H1 (cell line): ENCODE measurements at places on chromosomes 2 and 18. TPM values are rescaled to one million over a fixed set of nuclear protein-coding genes. Genes with fewer than 3 reads are reported as not detected.

- no peak for DNase-seq
- H3K27ac ChIP-seq: no peak overlapping the region
- H3K4me3 ChIP-seq: no peak overlapping the region
- no peaks in the 10 kb centered on the region for H3K4me1 ChIP-seq
- no peaks in the 10 kb centered on the region for H3K27me3 ChIP-seq
- H3K36me3 ChIP-seq: no peaks in the 10 kb centered on the region
These were observed 9.9 kb downstream of the SLC3A1 start for GRCh38 chr2:44285174-44285573.

DNA sequence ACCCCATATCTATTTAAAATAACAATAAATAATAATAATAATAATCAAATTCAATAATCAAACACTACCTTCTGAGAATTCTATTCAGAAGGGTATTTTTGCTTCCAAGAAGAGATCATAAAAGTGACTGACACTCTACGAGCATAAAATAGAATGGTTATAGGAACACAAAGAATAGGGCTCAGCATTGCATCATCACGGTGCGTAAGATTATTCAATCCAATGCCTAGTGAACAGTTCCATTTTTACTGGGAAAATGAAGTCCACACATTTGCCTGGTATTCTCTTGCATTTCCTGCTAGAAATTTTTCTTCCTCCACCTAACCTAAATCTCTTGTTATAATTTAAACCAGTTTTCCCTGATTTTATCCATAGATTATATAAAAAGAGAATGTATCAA, 55.8 kb downstream of the AP1S3 start:
- H3K4me1 ChIP-seq: no peaks in the 10 kb centered on the region
- no peak for DNase-seq
- no peaks in the 10 kb centered on the region for H3K36me3 ChIP-seq

GRCh38 chr2:187136646-187137045, 287.7 kb upstream of the ZSWIM2 start:
- no peak overlapping the region for H3K4me3 ChIP-seq
- no peak overlapping the region for H3K27ac ChIP-seq
- DNase-seq: no peak
- no peaks in the 10 kb centered on the region for H3K27me3 ChIP-seq
- no peaks in the 10 kb centered on the region for H3K4me1 ChIP-seq
- no peaks in the 10 kb centered on the region for H3K36me3 ChIP-seq

- no peaks in the 10 kb centered on the region for H3K4me1 ChIP-seq
- no peak for DNase-seq
- no peak overlapping the region for H3K27ac ChIP-seq
- no peaks in the 10 kb centered on the region for H3K27me3 ChIP-seq
These were observed 101.6 kb upstream of the DAPL1 start for GRCh38 chr2:158693476-158693875.

- H3K36me3 ChIP-seq: no peaks in the 10 kb centered on the region
- H3K27ac ChIP-seq: no peak overlapping the region
- H3K27me3 ChIP-seq: no peaks in the 10 kb centered on the region
- H3K4me3 ChIP-seq: no peak overlapping the region
- no peaks in the 10 kb centered on the region for H3K4me1 ChIP-seq
These were observed 79.5 kb downstream of the EPB41L3 start for GRCh38 chr18:5464251-5464650.

DNA sequence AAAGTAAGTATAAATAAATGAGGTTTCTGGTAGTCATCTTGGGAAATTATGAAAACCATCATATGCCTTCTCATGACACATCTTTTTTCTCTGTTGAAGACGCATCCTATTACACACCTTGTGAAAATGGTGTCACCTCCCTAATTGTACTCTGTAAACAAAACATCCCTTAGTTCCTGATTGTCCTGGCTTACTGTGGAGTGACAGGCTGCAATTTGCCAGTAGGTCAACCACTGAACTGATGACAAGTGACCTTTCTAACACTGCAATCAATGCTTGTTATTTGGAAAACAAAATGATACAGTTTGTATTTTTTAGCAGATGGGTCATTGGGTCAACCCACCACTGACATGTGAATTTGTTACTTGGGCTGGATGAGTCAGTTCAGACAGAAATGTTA, 219.5 kb downstream of the PTPRM start:
- no peak overlapping the region for H3K4me3 ChIP-seq
- H3K27me3 ChIP-seq: no peaks in the 10 kb centered on the region
- H3K4me1 ChIP-seq: no peaks in the 10 kb centered on the region
- no peak overlapping the region for H3K27ac ChIP-seq
- no peaks in the 10 kb centered on the region for H3K36me3 ChIP-seq
- DNase-seq: no peak

GRCh38 chr2:212794471-212794870, 255.9 kb upstream of the ERBB4 start:
- H3K27ac ChIP-seq: no peak overlapping the region
- H3K4me1 ChIP-seq: no peaks in the 10 kb centered on the region
- no peak overlapping the region for H3K4me3 ChIP-seq
- H3K27me3 ChIP-seq: no peaks in the 10 kb centered on the region

The CNDP1 gene
- total RNA-seq: not detected in 2 replicates

The KCNK3 gene
- total RNA-seq: 0.11 and 0.30 TPM in 2 replicates
